ENCODE measurements at places on chromosomes 1 and 21.

DNA sequence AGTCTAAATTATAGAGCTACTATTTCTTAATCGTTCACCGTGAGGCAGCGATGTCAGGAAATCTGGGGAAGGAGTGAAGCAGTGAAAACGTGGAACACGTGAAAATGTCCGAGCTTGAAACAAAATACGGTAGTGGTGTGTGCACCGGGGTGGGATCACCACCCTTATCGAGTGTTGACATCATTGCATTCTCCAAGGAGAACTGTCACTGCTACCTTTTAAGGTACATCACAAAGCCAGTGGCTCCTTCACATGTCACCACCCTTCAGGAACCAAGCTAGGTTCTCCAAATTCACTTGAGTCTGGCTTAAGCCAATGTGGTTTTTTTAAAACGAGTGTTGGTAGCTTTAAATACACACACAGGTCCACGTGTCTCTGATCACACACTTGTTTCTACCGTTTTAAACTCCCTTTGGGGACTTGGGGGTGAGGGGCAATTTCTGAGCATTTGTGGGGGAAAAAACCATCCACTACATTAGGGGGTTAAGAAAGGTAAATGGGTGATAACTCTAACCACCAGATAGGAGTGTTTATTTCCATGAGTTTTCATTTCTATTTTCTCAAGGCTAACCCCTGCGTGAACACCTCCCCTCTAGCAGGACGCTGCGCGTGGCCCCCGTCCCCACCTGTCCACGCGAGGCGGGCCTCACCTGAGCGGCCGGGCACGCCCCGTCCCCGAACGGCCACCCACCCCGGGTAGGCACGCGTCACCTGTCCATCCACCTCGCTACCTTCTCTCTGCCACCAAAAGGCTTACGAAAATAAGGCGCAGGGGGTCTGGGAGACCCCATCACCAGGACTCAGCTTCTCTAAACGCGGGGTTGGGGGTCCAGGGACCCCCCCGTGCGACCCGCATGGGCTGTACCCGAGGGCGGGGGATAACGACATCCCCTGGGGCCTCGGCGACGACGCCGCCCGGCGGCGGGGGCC, 978 bp downstream of the PRDM15 start:
- DNase-seq, result peak; percentile 77

- no peak for DNase-seq
Observed at GRCh38 chr1:42960122-42960390, 1.4 kb upstream of the SLC2A1 start.

GRCh38 chr1:186424539-186424938, 36.4 kb downstream of the PDC start:
- DNase-seq, result no peak

DNA sequence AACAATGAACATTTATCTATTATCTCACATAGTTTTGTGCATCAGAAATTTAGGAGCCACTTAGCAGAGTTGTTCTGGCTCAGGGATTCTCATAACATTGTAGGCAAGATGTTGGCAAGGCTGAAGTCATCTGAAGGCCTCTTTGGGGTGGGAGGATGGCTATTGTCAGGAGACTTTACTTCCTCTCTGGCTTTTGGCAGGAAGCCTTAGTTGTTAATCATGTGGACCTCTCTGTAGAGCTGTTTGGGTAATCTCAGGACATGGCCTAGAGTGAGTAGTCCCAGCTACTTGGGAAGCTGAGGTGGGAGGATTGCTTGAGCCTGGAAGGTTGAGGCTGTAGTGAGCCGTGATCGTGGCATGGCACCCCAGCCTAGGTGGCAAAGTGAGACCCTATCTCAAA, 40.2 kb downstream of the RASAL2 start:
- no peak for DNase-seq

GRCh38 chr21:44405091-44405947, 50.0 kb upstream of the LRRC3 start:
- no peak for DNase-seq

- no peak for DNase-seq
Observed at GRCh38 chr1:246609632-246610031, 43.4 kb downstream of the CNST start.

DNA sequence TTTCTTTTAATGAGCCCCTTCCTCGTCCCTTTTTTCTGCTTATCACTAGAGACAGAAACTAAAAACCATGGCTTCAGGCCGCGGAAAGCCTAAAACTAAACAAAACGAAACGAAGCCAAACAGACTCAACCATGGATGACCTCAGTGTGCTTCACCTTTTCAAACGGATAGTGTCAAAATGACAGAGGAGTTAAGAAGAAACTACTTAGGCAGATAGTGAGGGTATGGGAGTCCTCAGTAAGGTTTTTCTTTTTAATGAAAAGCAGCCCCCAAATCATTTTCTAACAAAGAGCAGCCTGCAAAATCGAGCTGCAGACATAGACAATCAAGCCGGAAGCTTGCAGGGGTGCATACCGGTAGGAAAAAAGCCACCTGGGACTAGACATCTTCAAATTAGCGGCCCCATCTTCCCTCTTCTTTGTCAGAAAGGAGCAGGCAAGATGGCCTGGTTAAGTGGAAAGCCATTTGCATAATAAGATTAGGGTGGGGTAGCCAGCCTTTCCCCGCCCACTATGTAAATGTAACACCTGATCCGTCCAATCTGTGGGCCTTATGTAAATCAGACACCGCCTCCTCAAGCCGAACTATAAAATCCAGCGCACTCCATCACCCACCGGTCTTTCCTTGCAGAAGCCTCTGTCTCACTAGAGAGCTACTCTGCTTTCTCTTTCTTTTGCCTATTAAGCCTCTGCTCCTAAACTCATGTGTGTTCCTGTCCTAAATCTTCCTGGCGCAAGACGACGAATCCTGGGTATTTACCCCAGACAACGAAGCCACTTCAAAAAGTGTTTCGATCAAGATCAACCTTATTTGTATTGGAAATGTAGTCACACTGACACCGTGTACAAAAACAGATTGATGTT, 6.2 kb upstream of the ERO1B start:
- no peak for DNase-seq

DNA sequence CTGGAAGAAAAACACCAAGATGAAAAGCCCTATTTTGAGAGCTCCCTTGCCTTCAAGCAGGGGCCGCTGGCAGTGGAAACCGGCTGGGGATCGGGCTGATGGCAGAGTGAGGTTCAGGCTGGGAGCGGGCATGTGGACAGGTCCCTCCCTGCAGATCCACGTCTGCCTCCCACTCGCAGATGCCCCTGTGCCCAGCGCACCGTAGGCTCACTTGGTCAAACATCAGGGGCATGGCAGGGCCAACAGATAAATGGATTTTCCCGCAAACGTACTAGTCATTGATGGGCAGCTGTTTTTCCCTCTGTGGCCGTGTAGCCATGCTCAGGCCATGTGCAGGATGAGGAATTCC, 6.6 kb upstream of the C1orf174 start:
- DNase-seq, result no peak

DNA sequence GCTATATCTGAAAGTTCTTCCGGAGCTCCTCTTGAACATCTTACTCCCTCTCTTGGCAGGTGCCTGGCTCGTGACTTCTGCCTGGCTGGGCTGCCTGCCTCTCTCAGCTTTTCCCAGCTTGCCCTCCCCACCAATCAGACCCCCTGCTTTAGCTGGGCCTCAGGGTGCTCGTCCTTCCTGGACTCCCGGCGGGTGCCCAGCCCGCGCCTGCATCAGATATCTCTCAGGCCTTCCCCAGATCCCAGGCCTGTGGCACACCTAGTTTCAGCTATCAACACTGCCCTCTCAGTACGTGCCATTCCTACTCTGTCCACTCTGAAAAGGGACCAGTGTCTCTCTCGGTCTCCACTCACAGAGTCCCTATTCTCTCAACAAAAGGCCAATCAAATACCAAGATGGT, 96.5 kb upstream of the CLDN14 start:
- no peak for DNase-seq

GRCh38 chr1:167221126-167221737, 546 bp downstream of the POU2F1 start:
- DNase-seq, result peak; percentile 84

DNA sequence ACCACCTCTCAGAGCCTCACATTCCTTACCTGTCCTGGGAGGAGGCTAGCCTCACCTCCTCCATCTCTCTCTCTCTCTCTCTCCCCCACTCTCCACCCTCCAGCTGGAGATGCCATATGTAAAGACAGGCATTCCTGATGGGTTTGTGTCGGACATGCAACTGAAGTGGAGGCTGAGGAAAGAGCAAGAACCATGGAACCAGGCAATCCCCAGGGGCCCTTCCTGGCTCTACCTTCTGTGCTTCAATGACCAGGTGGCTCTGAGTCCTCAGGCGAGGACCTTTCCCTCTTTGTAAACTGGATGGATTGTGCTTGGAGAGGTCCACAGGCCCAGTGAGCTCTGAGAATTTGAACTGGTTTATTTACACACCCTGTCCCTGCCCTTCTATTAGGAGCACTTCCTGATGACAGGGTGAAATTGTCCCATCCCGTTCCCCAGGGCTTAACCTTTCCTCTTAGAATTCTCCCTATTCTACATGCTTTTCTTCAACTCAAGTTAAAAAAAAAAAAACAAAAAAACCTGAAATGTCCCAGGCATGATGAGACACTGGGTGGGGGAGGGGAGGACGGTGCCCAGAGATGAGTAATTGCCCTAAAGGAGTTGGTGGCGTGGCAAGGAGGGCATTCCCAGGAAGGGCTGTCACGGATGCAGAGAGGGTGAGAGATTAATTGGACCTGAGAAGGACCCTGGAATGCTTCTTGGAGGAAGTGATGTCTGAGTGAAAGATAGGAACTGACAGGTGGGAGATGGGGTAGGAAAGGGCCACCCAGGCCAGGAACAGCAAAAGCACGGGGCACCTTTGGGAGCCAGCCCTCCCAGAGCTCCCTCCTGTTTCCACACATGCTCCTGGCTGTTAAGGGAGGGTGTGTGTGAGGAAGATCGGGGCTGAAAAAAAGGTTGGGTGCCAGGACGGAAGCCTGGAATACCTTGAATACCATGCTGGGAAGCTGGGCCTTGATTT, 50.2 kb upstream of the WASF2 start:
- no peak for DNase-seq

DNA sequence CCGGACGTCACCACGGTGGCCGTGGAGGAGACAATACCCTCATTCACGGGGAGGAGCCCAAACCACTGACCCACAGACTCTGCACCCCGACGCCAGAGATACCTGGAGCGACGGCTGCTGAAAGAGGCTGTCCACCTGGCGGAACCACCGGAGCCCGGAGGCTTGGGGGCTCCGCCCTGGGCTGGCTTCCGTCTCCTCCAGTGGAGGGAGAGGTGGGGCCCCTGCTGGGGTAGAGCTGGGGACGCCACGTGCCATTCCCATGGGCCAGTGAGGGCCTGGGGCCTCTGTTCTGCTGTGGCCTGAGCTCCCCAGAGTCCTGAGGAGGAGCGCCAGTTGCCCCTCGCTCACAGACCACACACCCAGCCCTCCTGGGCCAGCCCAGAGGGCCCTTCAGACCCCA, 7.0 kb downstream of the TNFRSF14 start:
- no peak for DNase-seq

DNA sequence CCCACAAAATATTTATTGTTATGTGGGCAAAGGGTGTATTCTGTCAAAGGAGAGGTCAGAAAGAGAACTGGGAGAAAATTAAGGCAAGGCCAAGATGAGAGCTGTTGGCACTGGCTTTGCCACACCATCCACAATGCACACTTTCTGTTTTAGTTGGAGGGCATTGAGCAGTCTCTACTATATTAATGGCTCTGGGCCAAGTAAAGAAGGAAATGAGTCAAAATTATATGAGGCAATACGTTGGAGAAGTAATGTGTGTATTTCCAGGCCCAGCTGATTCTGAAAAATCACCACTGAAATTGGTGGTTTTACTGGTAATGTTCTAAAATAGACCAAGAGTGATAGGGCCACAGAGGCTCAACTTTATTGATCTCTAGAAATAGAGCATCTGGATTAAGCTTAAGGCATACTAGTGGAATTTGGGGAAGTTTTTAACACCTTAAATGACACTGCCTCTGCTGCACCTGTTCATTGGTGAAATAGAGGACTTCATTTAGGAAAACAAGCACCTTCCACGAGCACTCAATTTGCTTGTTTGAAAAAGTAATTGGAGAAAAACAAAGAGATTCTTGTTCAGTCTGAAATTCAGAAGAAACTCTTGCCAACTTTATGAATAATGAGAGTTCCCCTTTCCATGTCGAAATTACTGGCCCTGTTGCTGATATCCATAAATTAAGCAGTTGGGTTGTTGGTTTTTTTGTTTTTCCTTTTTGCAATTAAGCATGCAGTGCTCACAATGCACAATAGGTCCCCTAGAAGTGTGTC, 424.9 kb downstream of the ADGRL2 start:
- DNase-seq, result no peak

DNA sequence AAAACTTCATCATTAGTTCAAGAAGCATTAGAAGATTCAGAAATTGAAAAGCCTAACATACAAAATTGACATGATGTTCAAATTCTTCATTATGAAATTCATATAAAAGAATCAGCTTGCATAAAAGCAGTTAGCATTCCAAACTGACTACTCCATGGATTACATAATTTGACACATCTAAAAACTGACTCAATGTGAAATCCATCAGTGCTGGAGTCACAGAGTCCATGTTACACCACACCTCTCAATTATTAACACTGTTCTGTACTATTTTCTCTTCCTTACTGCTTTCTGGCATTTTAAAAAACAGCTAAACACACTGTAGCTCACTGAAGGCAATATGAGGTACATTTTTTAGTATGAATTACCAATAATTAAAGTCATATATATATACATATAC, 28.0 kb downstream of the ARHGAP29 start:
- no peak for DNase-seq

DNA sequence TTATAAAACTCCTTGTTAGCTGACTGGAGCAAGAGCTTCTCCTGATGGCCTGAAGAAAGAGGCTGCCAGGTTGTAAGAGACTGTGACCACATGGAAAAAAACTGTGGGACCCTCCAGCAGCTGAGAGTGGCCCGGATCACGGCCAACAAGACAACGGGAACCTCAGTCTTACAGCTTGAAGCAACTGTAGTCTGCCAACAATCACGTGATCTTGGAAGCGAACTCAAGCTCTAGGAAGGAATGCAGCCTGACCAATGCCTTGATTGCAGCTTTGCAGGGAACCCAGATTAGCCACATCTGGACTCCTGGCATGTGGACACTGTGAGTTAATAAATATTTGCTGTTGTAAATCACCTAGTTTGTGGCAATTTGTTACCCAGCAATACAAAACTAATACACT, 442.6 kb upstream of the PRMT6 start:
- DNase-seq, result no peak

- no peak for DNase-seq
Observed at GRCh38 chr1:113283914-113284313, 106.4 kb upstream of the MAGI3 start.

GRCh38 chr21:32593690-32594089, 8.4 kb upstream of the TCP10L start:
- DNase-seq, result no peak

- DNase-seq, result peak; percentile 86
Observed at GRCh38 chr1:154352581-154353459, 27.5 kb downstream of the ATP8B2 start.

GRCh38 chr1:167059045-167059808, 30.9 kb downstream of the GPA33 start:
- DNase-seq, result peak; percentile 88

DNA sequence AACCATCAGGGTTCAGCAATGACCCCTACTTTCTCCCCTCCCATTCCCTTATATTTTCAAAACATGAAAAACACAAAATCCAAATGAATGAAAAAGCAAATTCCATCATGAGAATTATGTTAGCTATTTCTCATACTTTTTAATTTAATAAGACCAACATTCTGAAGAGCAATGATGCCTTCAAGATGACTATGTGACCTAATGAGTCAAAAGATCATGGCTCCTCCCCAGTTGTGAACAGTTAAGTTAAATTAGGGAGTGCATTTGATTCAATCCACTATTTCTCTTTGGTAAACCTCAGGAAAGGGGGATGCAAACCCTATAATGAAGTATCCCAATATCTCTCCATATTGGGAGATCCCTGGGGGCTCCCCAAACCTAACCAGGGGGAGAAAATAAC, 36.5 kb downstream of the PUM1 start:
- DNase-seq, result no peak

Measured in posterior vena cava (tissue), 2 donors.